NCI-H526 treated with DMSO at 0.1 percent for 48 hours (cell line): ENCODE measurements at places on chromosomes 12 and 14.

DNA sequence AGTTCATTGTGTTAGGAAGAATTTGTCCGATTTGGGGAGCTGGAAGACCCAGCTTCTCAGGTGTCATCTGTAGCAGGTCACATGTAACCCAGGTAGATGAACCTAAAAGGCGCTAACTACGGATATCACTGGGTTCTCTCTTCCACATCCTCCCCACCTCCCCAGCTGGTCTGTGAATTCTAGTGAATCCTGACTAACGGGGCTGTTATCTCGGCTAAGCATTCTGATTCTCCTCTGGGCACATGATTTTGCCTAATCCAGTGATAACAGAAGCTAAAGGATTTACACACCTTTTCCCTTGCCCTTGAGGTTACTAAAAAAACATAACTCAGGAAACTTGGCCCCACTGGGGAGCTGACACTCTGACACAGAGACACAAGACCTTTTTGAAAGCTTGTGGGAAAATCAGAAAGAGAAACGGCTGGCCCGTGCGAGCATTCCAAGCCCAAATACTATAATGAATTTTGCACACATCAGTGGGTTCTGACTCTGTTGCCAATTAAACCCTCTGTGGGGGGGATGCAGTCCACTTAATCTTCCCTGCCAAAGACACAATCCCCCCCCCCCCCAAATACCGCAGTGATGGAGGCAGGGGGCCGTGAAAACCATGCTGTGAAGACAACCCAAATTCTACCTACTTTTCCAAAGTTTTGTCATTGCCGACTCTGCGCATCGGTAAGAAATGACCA, 81.0 kb upstream of the FZD10 start:
- DNase-seq = no peak

DNA sequence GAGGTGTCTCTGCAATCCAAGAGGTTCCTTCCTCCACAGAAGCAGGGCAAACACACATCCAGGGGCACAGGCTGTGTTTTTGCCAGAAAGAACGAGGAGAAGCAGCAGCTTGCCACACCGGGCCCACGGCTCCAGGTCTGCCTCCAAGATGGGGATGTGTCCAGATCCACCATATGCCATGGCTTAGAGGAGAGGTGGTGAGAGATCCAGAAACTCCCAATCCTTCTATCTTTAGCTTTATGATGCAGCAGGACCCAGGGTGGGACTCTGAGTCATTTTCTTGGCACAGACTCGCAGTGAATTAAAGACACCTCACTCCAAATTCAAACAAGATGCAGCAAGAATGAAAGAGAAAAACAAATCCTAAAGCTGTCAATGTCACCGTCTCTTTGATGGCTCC, 481.4 kb upstream of the TMEM132C start:
- DNase-seq = no peak

DNA sequence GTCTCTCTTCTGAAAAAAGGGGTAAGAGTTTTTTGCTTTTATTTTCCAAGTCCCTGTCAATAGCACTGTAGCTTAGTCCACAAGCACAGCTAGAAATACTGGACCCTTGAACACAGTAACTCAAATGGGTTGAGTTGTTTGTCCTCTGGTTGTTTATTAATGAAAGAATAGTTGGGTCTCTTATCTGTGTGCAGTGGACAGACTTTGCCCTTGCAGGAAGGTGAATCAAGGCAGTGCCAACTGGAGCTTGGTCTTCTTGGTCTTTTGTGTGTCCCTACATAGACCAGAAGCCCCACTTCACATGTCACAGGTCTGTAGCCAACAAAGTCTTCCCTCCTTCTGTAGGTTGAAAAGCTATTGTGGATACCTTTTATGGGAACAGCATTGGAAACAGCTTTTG, 322.0 kb downstream of the AACS start:
- no peak for DNase-seq

- DNase-seq = no peak
Measured at GRCh38 chr12:25119020-25119419, 75.9 kb downstream of the DNAI7 start.

- no peak for DNase-seq
Measured at GRCh38 chr12:3071107-3071506, 6.1 kb upstream of the TSPAN9 start.

GRCh38 chr12:53676656-53677015, 753 bp upstream of the ATP5MC2 start:
- DNase-seq = no peak

DNA sequence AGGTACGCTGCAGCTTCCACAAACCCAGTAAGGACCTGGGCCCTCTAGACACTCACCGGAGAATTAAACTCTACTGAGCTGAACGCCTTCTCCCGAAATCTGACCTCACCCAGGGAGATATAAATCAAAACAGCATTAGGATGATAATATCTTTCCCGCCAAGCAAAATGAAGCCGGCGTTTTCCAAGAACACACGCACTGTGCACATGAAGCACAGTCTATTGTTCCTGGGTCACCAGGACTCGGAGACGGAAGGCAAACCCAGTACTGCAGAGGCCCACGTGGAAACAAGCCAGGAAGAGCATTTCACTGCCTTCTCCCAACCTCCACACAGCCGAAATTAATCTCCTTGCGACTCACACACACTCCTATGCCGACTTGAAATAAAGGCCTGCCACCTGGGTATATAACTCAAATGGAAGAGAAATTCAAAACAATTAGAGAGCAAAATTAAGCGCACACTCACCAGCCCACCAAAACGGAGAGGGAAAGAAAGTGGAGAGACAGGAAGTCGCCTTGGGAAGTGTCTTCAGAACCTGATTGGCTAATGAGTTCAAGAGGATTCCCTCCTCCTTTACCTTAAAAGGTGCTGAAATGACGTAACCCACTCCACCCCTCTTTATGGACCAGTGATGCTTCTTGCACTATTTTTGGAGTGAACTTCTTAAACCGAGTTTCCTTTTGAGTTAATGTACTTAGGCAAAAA, at the start of gene CCNB1IP1:
CCNB1IP1 (minus strand) TSS at position 492 of the 706 bp plus-strand sequence. CDS start 16,756 bp downstream, outside the sequence.
- peak; percentile 73 for DNase-seq

DNA sequence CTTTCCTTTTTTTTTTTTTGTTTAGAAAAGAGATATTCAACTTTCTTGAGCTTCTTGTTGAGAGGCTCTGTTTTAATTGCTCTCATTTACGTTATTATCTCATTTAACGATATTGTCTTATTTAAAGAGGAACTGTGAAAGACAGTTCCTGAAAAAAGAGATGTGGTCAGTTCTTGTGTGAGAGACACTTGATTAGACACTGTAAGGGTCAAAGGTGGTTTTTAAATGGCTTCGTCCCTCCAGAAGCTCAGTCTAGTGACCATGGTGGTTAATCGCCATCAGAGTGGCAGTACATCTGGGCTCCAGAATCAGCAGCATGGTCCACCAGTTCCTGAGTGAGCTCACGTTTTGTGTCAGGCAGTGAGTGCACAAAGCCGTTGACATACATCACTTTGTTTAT, 57.9 kb upstream of the KCNA5 start:
- DNase-seq = no peak

DNA sequence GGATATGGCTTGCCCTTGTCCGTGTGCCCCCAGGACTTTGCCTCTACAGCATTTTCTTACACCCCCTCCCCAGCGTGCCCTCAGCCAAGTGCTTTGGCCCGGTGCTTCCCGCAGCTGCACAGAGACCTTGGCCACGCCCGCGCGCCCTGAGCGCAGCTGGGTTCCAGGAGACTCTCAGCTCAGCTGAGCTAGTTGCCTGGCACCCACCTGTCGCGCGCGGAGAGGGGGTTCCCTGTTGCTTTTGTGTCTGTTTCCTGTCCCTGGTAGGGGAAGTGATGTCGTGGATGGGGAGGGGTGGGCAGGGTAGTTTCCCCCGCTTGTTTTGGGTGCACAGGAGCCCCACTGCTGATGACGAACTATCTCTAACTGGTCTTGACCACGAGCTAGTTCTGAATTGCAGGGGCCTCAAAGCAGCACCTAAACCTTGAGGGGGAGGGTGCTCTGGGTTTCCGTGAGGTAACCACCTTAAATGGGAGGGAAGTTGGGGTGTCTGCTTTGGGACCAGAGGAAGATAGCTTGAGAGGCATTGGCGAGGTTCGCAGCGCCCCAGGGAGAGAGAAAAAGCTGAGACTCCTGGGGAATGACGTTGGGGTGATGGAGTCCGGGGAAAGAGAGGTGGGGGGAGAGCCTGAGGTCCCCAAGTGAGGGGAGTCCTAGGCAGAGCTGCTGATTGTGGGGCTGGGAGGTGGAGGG, 1.5 kb downstream of the DIO3 start:
- no peak for DNase-seq

GRCh38 chr14:37874429-37875109, 279.1 kb downstream of the TTC6 start:
- DNase-seq = peak; percentile 74

DNA sequence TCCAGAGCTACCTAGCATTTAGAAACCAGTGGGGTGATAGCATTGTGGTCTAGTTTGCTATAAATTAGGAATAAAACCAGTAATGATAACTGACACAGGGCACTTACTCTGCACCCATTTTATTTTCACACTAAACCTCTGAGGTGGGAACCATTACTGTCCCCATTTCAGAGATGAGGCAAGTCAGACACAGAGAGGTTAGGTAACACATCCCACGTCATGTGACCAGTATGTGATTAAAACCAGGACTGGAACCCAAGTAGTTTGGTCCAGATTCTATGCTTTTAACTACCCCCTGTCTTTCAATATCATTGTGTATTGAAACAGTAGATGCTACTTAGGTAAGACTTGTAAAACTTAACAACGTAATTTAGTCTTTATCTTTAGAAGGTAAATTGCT, 110.2 kb downstream of the PLXNC1 start:
- no peak for DNase-seq

GRCh38 chr12:130506844-130507243, 169.2 kb downstream of the PIWIL1 start:
- DNase-seq = no peak

GRCh38 chr12:62722971-62723680, 211.8 kb downstream of the PPM1H start:
- no peak for DNase-seq
